ENCODE measurements at places on chromosomes 12 and 14.

DNA sequence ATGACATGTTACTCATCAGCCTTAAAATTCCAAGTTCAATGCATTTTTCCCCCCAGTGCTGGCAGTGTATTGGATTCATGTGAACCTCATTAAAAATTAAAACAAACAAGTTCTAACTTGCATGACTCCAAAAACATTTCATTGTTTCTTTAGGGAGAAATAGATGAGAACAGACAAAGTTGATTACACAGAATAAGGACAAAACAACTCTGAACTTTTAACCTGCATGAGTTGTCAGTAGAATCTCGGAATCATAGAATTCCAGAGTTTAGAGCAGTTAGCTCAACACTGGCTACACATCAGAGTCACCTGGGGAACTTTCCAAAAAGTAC is 127.5 kb downstream of the TMX1 start:
- no peak for DNase-seq

GRCh38 chr12:111186347-111186746 is 182.5 kb downstream of the PHETA1 start:
- no peak for DNase-seq

- no peak for DNase-seq
Measured at GRCh38 chr12:5817246-5817645, 127.8 kb downstream of the ANO2 start.

GRCh38 chr12:104003596-104003995 is 37.9 kb downstream of the TDG start:
- DNase-seq = no peak

DNA sequence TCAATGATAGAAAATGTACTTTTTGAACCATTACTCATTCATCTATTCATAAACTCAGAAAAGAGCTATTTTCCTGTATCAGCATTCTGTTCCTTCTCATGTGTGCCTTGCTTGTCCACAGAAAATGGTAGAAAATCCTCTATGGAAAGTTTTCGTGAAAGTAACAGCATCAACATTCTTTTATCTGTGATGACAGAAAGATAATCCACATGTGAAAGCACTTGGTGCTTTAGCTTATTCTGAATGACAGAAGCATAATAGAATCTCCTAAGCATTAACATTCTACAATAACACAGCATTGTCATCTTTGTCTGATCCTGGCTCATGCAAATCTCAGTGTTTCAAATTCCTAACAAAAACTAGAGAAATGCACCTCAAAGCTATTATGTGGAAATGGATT is 431.9 kb downstream of the ADAMTS20 start:
- no peak for DNase-seq

- DNase-seq = no peak
Measured at GRCh38 chr12:49515266-49515665, 23.6 kb upstream of the KCNH3 start.

DNA sequence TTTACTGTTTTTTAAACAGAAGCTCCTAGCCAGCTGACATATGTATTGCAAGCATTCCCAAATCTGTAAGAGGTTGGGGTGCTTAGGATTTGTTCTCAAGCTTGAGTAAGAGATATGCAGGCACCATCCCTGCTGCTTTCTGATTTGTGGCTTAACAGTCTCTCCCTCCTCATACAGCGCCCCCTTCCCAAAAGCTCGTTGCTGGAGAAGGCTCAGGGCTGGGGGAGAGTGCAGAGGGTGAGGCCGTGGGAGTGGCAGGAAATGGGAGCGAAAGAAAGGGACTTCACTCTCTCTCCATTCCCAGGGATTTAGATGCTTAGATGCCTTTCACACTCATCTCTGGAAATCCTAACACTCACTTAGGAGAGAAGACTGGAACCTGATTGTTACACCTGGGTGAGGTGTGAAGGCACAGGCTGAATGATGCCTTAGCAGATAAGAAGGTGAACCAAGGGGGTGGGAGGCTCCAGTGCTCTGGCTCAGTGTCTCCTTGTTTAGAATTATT is 172.0 kb downstream of the C12orf75 start:
- no peak for DNase-seq

GRCh38 chr14:84814391-84814790 is 715.6 kb upstream of the FLRT2 start:
- DNase-seq = no peak

- DNase-seq = no peak
Measured at GRCh38 chr12:69908203-69908602, 83.2 kb downstream of the MYRFL start.

DNA sequence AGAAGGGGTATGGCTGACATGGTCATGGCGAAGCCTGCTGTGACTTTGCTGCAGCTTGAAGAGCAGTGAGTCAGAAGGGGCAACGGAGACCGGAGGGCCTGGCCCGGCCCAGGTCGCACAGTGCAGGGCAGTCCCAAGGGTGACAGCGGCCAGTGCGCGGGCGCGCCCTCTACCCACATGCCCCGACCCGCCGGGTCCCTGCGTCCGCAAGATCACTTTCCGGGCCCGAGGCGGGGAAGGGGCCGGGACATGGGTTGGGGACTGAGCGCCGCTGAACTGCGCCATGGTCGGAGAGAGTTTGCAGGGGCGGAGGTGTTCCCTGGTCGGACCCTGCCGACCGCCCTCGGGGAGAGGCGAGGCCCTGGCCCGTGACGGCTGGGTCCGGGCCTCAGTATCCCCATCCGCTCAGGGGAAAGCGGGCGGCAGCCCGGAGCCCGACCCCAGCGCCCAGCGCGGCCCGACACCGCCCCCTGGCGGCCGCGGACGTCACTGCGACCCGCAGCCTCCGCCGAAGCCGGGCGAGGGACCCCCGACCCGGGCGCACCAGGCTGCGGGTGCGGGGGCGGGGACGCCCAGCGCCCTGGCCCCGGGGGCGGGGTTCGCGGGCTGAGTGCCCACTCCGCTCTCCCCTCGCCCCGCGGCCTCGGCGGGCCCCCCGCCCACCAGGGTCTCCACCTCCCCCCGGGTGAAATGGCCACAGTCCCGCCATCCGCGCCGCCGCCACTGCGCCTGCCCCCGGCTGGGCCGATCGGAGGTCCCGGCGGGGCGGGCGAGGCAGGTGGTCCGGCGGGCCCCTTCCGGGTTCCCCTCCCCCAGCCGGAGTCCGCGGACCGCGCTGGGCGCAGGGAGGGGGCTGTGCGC is 7.2 kb upstream of the ANKRD9 start:
- DNase-seq = no peak

DNA sequence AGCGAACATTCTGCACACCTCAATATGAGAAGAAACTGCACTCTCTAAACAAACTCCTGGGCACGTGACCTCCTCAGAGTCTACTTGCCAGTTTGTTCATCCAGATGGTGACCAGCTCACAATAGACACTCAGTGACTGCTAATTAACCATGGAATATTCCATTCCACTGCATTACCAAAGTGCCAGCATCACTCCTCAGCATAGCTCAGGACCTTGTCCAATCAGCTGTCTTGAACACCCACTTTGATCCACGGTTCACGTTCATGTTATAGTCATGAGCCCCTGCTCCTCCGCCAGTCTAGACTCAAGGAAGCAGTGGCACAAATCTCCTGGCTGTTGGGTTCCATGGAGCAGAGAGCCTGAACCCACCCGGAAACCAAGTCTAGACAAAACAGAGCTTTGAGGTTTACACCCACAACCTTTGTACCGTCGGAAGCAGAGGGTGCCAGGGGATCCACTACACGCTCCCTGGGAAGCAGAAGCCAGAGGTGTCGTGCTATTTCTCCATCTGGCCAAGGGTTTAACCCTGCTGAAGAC is 285.3 kb downstream of the ZFP36L1 start:
- no peak for DNase-seq

GRCh38 chr12:2302711-2303580 is 250.2 kb downstream of the CACNA1C start:
- no peak for DNase-seq

GRCh38 chr12:121033625-121034349 is 5.3 kb downstream of the OASL start:
- DNase-seq = no peak

- DNase-seq = no peak
Measured at GRCh38 chr12:49325606-49326005, 2.6 kb downstream of the TROAP start.

- no peak for DNase-seq
Measured at GRCh38 chr12:31599053-31599452, 8.1 kb upstream of the DENND5B start.

DNA sequence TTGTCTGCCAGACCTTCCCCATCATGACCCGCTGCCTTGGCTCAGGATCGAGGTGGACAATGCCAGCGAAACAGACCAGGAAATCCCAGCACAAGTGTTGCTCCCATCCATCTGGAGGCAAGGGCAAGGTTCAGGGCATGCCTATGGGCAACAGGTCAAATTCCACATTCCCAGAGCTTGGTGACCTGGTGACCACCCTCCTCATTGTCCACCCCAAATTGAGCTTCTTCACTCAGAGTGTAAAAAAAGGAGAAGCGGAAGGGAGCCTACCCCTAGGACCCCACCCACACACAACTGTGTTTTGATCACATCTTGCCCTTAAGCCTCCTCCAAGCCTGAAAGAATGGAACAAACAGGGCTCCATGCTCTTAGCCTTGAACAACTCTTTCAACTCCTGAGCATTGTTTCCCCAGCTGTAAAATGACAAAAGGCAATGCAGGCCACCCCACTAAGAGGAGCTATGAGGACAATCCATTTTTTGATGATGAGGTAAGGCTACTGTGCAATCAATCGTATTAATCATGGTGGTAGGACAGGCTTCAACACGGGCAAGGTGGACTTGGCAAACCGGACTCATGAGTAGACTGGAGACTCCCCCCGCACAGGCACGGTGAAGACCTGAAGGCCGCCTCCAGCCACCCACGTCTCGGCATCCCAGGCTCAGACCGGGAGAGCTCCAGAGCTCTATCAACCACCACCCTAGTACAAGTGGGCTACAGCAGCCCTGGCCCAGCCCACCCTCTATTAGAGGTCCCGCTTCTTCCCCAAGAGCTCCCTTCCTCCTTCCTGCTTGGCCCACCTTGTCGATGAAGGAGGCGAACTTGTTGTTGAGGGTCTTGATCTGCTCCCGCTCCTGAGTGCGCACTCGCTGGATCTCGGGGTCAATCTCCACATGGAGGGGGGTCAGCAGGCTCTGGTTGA is 866 bp downstream of the KRT79 start:
- DNase-seq = no peak

GRCh38 chr12:47023953-47024352 is 55.5 kb upstream of the PCED1B start:
- DNase-seq = no peak

GRCh38 chr14:53529519-53529918 is 376.4 kb upstream of the DDHD1 start:
- no peak for DNase-seq

DNA sequence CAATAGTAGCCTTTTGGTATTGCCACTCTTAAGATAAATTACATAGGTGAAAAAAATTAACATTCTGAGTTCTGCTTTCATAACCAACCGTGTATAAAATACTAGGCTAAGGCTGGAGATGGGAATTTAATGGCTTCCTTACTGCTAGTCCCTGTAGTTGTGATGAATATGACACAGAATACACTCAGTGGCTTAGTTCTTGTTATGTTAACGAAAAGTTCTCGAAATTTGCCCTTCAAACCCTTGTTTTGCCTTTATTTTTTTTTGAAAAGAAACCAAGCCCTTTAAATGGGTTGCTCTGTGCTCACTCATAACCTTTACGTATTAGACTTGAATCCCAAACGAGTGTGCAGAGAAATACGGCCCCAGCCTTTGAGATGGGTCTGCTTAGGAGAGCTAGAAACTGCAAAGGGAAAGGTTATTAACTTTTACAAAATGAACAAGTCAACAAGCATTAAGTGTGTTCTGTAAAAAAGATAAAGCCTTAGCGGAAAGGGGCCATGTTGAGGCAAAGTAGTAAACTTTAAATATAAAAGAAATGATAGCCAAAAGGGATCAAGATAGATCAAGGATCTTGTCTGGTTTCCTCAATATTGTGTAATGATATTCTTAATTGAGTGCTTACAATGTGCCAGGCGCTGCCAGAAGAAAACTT is 1.7 kb downstream of the NUDT4 start:
- no peak for DNase-seq

GRCh38 chr12:68139001-68139400 is 20.5 kb downstream of the IFNG start:
- DNase-seq = no peak

- peak; percentile 78 for DNase-seq
Measured at GRCh38 chr14:20857630-20858261, 33.4 kb upstream of the RNASE3 start.

- DNase-seq = no peak
Measured at GRCh38 chr12:131923260-131923659, 5.8 kb upstream of the PUS1 start.

- no peak for DNase-seq
Measured at GRCh38 chr14:73630009-73630780, 14.6 kb upstream of the DNAL1 start.

- no peak for DNase-seq
Measured at GRCh38 chr12:133120385-133121191, 9.5 kb downstream of the ZNF891 start.

GRCh38 chr14:36167431-36167830 is 9.1 kb downstream of the PTCSC3 start:
- DNase-seq = no peak

- no peak for DNase-seq
Measured at GRCh38 chr14:104724981-104725771, 1.1 kb downstream of the ADSS1 start.

- DNase-seq = no peak
Measured at GRCh38 chr12:19819231-19819630, 379.9 kb downstream of the AEBP2 start.

GRCh38 chr14:95077345-95077744 is 80.0 kb downstream of the DICER1 start:
- no peak for DNase-seq

DNA sequence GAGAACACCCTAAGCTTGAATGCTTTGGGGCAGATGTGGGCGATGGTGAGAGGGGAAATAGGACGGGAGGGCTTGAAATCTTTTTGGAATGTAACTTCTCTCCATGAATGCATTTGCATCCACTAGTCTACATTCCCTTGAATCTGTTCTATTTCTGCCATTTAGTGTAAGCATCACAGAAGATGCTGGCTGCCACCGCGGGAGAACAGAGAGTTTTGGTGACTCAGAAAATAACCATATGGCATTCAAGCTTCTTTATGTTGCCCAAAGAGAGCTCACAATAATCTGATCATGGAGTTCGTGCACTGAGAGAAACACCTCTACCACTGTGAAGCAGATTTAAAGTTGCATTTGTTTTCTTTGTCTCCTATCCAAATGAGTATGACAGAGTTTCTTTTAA is 52.6 kb upstream of the OTX2 start:
- DNase-seq = no peak

GRCh38 chr12:91256411-91256810 is 73.8 kb upstream of the DCN start:
- no peak for DNase-seq

DNA sequence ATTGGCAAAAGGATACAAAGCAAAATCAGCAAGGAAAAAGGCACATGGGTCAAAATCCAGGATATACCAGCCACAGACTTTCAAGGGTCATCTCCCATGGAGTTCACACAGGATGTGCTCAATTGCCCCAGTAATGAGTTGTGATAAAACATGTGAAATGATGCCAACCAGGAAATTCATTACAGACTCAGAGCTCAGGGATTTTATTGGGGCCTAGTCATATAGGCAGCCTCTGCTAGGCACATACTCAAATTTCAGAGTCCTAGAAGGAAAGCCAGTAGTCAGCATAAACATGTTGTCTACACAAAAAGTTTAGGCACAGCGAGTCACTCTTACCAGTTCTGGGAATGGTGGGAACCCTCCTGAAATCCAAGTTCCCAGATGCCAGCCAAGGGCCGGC is 64.4 kb upstream of the OSBPL8 start:
- no peak for DNase-seq

Measured in nucleus accumbens (tissue), 56 donors.